ENCODE measurements at places on chromosomes 2 and 18.

DNA sequence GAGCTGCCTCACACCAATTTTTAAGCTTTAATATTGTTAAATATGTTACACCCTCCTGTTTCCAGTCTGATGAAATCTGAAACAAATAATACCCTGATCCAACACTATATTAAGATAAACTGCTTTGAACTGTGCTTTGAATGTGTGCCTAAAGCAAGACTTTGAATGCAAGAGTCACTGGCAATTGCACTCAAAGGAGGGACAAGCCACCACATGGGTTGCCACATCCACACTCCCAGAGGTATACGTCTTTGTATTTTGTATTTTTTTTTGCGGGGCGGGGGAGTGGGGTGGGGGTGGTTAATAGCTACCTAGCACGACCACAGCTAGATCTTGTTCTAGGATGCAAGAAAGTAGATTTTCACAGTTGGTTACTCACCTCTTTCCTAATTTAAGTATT, 1.8 kb upstream of the ZEB2 start:
- DNase-seq = no peak

DNA sequence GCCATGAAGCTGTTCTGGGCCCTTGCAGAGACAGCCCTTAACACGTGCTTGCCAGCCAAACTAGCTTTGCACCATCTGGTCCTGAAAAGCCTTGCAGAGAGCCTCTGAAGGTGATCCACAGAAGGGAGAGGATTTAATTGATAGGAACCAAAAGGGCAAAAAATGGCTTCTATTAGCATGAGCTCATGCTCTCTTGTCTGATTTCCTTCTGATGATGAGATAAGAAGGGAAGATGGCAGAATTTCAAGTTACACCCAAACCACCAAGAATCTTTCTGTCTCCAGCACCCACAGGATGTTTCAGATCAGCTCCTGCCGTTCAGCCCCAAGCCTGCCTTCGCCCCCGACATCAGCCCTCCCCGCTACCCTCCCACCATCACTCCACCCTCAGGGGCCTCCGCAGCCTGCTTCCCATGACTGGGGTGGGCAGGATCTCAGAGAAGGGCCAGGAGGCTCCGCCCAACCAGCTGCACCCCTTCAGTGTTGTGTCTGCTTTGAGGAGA, 23.4 kb upstream of the GLI2 start:
- peak; percentile 76 for DNase-seq

DNA sequence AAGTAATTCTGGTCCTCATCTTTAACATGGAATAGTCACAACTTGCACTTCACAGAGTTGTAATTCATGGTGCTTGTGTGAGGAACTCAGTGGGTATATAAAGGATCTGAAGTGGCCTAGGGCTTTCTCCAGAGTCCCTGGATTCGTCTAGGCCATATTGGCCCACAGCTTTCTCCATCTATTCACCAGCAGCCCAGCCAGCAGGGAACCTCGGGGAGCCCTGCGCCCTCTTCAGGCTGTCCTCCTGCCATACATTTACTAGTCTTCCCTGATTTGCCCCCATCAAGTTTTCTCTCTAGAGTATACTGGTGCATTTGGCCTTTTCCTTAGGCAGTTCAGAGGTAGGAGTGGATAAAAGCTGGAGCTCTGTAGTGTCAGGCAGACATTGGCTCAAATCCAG, 278.3 kb downstream of the MYCN start:
- DNase-seq = no peak

DNA sequence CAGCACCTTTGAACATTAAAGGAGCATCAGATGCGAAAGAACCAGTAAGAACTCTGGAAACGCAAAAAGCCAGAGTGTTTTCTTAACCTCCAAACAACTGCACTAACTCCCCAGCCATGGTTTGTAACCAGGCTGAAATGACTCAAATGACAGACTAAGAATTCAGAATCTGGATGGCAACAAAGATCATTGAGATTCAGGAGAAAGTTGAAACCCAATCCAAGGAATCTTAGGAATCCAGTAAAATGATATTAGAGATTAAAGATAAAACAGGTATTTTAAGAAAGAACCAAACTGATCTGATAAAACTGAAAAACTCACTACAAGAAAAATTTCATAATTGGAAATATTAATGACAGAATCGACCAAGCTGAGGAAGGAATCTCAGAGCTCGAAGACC, 116.7 kb downstream of the PTRHD1 start:
- peak; percentile 10 for DNase-seq

GRCh38 chr2:202911203-202911511, 316 bp downstream of the WDR12 start:
- DNase-seq = no peak

GRCh38 chr2:140701726-140702125, 1429.1 kb downstream of the LRP1B start:
- DNase-seq = no peak

DNA sequence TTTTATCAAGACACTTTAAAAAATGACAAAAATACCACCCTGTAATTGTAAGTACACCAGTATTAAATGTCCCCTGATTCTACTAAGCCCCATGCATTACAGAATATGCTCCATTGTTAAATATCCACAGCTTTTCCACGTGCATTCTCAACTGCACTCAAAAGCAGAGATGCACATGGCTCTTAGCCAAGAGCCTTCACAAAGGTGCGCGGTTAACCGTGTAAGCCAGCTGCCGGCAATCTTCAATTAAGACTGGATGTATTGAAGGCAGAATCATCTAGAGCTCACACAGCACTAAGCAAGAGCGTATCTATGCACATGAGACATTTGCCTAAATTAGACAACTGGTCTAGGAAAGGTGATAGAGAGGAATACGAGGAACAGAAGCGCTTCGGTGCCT, 278.3 kb downstream of the NAPG start:
- DNase-seq = no peak

DNA sequence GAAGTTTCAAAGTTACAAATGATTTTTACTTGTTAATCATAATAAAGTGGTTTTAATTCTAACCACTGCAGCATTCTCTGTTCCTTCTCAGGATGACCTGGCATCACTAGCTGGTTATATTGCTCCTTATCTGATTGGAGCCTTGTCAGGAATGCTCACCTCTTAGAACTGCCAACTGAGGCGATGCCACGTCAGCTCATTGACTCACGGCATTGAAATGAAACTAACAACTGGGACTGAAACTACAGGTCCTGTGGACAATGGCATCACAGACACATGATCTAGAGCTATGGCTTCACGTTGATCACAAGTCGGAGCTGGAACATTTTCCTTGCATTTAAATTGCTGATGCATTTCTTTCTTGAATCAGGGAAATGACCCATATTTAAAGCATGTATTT, 54.9 kb upstream of the MAP2 start:
- DNase-seq = peak; percentile 98

- peak; percentile 92 for DNase-seq
Measured at GRCh38 chr2:203578759-203579643, 43.9 kb upstream of the RAPH1 start.

GRCh38 chr2:173706936-173707335, 258.2 kb downstream of the SP3 start:
- DNase-seq = no peak

GRCh38 chr2:217154923-217155322, 295.1 kb upstream of the TNP1 start:
- DNase-seq = no peak

GRCh38 chr2:17827785-17828184, 11.5 kb downstream of the MSGN1 start:
- DNase-seq = no peak

DNA sequence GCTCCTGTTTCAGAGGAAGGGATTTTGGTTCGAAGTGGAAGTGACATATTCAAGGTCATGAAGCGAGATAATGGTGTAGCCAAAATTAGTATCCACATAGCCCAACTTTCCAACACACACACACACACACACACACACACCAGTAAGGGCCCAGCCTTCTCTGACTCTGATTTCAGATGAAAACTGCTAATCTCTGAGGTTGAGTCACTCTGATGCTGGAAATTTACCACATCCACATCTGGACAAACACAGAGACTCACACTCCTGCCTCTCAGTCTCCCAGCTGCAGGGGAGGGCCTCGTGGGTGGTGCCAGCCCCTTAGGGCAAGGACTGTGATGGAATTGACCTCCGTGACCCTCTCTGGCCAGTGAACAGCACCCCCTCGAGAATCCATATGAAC, 29.0 kb upstream of the SLC35F6 start:
- DNase-seq = peak; percentile 87

DNA sequence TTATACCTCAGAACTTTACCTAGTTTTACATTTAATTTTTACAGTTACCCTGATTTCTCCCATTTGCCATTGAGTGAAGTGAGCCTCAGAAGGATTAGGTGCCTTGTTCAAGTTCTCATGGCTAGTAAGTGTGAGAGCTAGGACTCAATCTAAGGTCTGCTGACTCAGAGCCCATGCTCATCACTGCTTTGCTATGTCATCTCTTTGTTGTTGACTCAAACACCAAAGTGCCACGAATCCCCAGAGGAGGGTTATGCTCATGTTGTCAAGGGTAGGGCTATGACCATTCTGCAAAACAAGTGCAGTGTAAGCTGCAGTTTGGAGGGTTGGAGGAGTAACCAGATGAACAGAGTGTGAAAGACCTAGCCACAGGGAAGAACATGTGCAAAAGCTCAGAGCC, 185.4 kb upstream of the SKOR2 start:
- DNase-seq = no peak

DNA sequence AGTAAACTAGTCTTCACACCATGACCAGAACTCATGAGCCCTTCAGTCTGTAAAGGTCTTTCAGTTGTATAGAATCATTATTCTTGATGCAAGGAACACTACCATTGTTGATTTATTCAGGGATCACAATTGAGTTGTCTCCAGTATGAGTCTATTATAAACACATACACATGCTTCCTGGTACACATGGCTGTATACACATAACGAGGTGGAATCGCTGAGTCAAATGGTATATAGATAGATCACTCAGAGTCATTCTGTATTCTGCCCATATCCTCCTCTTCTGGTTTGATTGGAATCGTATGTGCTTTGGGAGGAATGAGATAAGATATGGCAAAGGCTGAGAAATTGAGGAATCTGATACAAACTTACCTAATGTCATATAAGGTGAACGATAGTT, 216.0 kb downstream of the UBE2E3 start:
- no peak for DNase-seq

DNA sequence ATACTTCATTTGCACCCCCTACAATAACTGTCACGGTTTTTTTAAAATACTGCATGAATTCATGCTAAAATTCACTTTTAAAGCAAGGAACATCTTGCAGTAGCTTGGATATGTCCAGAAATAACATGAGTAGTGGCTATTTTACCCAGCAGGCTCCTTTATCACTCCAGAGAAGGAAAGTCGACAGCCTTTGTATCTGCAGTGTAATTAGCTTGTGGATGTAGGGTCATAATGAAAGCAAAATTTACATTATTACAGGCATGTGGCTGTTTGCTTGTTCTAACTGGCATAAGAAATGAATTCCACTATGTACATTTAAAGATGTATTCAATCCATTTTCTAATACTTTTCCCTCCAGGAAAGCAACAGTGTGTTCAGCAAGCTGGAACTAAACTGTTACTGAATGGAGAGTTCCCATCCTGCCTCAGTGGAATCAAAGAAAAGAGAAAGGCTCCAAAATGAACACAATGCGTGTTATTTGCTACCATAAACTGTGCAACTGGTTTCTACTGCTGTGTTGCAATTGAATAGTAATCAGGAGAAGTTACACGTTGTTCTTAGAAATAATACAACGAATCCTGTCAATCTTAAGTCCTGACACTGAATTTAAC, 321.2 kb upstream of the VRK2 start:
- no peak for DNase-seq

DNA sequence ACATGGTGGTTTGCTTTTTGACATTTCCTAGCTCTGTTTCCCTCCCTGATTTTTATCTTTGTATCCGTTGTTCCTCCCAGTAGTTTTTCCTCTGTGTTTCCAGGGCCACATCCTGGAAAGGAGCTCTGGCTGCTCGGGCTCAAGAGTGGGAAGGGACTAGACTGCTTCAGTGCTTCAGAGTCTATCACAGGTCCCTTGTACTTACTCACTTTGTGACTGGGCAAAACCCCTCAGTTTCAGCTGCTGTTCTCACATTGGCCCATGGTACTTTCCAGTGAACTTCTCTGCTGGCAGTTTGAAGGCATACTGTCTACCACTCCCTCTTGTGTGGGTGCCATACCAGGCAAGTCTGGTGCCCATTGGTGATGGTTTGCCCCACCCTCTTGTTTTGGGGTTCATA, 7.5 kb upstream of the STAMBP start:
- no peak for DNase-seq

DNA sequence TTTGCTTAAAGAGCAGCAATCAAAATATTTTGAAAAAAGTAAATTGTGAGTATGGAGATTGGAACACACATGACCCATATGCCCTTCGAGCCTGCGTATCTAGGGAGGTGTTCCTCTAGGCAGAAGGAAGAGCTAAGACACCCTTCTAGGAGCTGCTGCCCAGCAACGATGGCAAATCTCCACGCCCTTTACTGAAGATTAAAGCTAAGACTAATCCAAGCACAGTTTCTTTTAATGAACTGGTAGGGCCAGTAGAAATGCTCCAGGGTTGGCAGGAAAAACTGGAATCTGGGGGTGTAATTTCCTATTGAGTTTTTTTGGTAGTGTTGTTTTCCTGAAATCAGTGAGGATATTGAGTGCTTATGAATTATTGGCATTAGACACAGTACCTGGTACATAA, 712 bp upstream of the SERPINB13 start:
- DNase-seq = no peak

DNA sequence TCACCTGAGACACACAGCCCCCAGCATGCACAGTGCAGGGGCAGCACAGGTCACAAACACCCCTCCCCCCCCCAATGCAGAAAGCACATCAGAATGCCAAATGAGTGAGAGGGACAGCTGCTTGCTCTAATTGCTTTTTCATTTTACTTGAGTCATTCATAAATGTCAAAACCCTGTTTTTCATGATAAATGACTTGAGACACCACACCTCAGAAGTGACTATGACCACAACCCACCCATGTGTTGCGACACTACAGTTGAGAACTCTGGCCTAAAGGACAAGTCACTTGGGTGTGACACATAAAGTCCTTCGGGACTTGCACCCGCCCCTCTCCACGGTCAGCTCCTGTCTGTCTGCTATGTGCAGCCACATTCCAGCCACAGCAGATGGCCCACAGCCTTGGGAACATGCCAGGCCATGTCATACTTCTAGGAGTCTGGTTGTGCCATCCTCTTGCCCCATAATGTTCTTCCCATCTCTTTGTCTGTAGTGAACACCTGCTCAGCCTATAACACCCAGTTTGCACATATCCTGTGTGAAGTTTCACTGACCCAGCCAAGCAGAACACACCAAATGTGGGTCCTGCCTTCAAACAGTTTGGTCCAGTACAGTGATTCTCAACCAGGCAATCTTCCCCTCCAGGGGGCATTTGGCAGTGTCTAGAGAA, 30.2 kb upstream of the RIOK3 start:
- peak; percentile 65 for DNase-seq

- DNase-seq = no peak
Measured at GRCh38 chr2:16155366-16155765, 215.0 kb downstream of the MYCN start.

DNA sequence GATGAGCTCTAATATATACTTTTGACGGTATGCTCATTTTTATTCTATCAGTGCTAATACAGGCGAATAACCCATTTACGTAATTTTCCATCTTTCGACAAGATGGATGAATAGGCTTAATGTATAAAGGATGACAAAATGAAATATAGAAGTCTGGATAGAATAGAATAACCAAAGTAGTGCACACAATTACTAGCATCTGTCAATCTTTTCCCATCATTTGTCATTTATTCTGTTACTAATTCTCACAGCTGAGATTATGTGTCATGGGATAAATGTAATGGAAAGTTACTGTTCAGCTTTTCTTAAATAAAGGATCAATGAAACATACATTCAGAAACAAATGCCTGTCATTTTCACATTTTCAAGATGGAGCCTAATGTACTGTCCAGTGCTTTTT, 548.6 kb downstream of the LRRTM4 start:
- DNase-seq = no peak

Measured in HFFc6 (cell line).